Epithelial cell of prostate (primary cell): ENCODE measurements at places on chromosomes 2 and 18.

GRCh38 chr2:63846487-63846886 is 4.8 kb downstream of the UGP2 start:
- DNase-seq, result no peak

DNA sequence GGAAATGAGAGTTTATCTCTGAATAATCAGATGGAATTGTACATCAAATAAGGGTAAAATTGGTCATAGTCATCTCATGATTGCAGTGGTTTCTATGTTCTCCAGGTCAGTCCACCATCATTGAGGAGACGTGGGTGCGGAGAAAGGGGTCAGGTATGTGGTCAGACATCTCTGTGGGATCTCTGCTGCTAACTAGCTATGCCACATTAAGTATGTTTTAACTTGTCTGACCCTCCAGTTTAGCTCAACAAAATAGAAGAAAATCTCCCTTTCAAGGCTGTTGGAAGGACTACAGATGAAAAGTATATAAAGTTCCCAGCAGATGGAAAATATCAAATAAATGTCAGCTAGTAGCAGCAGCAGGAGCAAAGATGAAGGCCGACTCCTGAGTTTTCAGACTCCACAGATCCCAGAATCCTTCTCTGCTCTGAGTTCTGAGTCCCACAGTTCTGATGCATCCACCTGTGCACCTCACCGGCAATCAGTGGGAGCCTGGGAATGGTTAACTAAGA is 106.6 kb upstream of the CYP1B1 start:
- no peak for DNase-seq

DNA sequence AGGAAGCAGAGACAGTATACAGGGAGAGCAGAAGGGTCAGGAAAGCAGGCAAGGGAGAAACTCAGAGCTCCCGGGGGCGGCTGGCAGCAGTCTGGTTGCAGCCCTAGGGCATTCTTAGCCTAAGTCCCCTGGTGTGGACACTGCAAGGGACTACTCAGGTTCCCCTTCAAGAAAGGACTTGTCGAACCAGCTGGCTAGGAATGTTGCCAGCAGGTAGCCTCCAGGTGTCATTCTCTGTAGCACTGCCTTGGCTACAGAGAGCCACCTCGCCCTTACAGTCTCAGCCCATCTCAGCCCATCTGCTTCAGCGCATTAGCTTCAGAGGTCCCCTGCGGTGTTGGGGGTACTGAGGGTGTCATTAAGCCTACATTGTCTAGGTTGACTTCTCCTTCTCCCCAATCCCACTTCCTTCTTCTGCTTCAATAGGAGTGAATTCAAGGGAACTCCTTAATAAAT is 11.3 kb upstream of the TMSB10 start:
- no peak for DNase-seq

- no peak for DNase-seq
Measured at GRCh38 chr2:123894167-123894566, 130.9 kb upstream of the CNTNAP5 start.

- no peak for DNase-seq
Measured at GRCh38 chr18:54269893-54270844, 852 bp downstream of the POLI start.

- no peak for DNase-seq
Measured at GRCh38 chr2:166042356-166042755, 85.5 kb downstream of the SCN1A start.

DNA sequence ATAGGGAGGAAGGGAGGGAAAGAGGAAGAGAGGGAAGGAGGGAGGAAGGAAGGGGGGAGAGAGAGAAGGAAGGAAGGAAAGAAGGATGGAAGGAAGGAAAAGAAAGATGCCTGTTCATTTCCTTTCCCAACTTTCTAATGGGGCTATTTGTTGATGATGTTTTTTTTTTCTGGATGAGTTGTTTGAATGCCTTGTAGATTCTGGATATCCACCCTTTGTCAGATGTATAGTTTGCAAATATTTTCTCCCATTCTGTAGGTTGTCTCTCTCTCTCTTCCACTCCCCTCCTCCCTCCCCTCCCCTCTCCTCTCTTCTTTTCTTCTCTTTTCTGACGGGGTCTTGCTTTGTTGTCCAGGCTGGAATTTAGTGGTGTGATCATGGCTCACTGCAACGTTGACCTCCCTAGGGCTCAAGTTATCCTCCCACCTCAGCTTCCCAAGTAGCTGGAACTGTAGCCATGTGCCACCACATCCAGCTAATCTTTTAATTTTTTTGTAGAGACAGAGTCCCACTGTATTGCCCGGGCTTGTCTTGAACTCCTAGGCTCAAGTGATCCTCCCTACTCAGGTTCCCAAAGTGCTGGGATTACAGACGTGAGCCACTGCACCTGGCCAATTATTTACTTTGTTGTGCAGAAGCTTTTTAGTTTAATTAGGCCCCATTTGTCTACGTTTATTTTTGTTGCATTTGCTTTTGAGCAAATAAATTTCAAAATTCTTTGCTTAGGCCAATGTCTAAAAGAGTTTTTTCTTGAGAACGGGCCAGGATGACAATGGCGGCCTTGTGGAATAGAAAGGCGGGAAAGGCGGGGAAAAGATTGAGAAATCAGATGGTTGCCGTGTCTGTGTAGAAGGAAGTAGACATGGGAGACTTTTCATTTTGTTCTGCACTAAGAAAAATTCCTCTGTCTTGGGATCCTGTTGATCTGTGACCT is 57.3 kb upstream of the FAM117B start:
- DNase-seq, result no peak

DNA sequence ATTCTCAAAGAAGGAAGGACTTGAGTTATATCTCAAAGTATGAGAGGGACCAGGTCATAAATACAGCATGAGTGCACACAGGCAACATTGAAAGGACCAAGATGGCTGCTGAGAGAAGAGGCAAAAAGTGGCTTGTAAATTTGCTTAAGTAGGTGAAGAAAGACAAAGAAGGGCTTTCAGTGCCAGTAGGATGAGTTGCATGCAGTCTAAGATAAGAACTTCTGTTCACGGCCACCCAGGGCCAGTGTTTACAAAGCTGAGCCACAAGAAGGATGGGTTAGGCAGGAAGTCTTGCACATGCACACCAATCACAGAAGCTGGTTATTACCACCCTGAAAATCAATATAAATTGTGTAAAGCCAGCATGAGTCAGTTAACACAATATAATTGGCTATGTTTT is 3.1 kb upstream of the ABCB11 start:
- DNase-seq, result peak; percentile 64

- peak; percentile 80 for DNase-seq
Measured at GRCh38 chr2:144102386-144102785, 417.5 kb downstream of the ZEB2 start.

- DNase-seq, result no peak
Measured at GRCh38 chr2:54979321-54980044, 70.8 kb downstream of the RTN4 start.

DNA sequence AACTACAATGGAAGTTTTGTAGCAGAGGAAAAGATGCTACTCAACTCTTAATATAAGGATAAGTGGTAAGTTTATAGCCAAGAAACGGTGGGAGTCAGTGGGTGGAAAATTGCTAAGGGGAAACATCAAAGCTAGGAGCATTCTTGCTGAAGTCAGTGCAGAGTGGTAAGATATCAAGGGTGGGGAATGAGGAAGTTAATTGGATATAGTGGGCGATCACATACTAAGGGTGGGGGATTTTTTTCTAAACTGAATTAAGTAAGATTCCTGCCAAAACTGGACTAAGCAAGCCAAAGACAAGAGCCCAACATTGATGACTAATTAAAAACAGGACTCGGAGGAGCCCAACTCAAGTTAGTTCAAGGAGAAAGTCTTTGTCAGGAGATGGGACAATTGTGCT is 525.4 kb downstream of the CCDC85A start:
- no peak for DNase-seq
